ENCODE measurements at places on chromosomes 6 and 20. TPM values are rescaled to one million over a fixed set of nuclear protein-coding genes. Genes with fewer than 3 reads are reported as not detected.

The NRN1 gene
- 0.39 TPM for total RNA-seq

The C4A gene
- total RNA-seq, result 1.9 TPM

The LRRN4 gene
- total RNA-seq, result 1.7 TPM

The HRH3 gene
- not detected for total RNA-seq

The KHDC1 gene
- total RNA-seq, result not detected

The RAET1L gene
- total RNA-seq, result 1.5 TPM

The APOBEC2 gene
- not detected for total RNA-seq

The KCNQ5 gene
- not detected for total RNA-seq

The ELOVL2 gene
- total RNA-seq, result not detected

The ID1 gene
- total RNA-seq, result 1,848 TPM

The CTCFL gene
- total RNA-seq, result not detected

The GNAS-AS1 gene
- not detected for total RNA-seq

The MACROD2 gene
- 2.2 TPM for total RNA-seq

The SLC25A27 gene
- total RNA-seq, result 5.8 TPM
